Right lung (tissue), 10 donors: ENCODE measurements at places on chromosomes 1 and 21.

- no peak for DNase-seq
Measured at GRCh38 chr21:42467140-42467983, 28.7 kb downstream of the RSPH1 start.

- no peak for DNase-seq
Measured at GRCh38 chr1:164054331-164054730, 504.7 kb upstream of the PBX1 start.

DNA sequence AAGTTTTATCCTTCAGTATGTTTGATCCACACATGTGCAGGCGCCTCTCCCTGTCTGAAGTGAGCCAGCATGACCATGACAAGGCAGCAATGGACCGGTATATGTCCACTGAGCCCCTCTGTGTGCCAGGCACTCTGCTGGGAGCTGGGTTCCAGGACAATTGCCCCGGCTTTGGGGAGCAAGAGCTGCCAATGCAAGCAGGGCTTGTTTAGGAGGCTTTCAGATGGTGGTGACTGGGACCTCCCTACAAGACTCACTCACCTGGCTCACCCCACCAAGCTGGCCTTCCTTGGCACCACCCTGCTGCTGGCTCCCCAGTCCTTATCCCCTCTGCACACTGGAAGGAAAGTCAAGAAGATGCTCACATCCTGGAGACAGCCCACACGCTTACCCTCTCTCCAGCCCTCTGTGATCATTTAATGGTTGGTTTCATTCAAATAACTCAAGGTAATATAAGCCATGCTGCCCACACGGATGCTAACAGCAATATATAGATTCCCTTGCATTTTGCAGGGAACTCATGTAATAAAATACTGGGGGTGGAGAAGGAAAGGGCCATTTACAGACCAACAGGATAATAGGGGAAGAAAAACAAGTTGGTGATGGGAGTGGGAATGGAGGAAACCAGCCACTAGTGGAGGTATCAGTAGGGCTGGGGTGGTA is 23.6 kb downstream of the KCND3 start:
- DNase-seq, result no peak

DNA sequence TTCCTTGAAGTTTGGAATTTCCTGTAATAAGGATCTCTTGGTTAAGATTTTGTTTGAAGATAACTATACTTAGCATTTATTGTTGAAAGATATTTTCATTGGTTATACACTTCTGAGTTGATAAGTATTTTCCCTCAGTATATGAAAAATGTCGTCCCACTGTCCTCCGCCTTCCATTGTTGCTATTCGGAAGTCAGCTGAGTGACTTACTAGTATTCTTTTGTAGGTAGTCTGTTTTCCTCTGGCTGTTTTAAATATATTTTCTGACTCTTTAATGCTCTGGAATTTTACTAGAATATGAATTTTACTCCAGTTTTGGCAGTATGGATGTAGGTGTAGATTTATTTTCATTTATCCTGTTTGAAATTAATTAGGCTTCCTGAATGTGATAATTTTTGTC is 498.7 kb upstream of the NFIA start:
- no peak for DNase-seq
